H7 (cell line): ENCODE measurements at places on chromosomes 4 and X.

GRCh38 chr4:78565971-78566372, 14.4 kb downstream of the ANXA3 start:
- DNase-seq = no peak

GRCh38 chr4:148850257-148850995, 408.2 kb upstream of the NR3C2 start:
- no peak for DNase-seq

- no peak for DNase-seq
Measured at GRCh38 chrX:102976286-102976685, 39.2 kb downstream of the RAB40AL start.

DNA sequence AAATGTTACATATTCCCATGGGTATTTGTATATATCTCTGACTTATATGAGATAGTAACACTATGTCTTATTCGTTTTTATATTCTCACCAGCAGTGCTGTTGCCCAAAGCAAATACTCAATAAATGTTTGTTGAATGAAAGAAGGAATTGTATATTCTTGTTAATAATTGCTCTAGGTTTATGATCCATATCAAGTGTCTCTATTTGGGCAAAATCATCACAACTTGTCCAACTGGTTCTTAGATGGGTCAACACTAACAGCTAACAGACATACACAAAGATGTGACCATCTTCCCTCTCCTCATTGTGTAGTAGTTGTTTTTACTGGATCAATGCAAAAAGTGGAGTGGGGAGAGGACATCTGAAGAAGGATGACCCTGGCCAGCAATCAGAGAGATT, 6.6 kb upstream of the APLN start:
- DNase-seq = no peak

DNA sequence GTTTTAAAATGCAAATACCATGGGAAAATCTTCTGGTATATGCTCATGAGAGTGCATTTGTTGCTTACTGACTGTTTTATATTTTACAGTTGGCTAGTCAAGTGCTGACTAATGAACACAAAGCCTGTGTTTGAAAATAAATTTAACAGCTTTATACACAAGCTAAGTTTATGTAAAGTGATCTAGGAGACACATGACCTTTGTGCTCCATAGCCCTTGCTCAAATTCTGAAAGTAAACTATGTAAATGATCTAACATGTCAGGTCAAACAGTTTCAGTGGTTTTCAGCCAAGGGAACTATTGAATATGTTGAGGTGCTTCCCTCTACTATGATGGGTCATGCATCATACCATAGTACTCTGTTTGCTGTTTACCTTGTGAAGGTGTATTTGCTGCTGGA, 36.7 kb downstream of the DIAPH2 start:
- DNase-seq = no peak

DNA sequence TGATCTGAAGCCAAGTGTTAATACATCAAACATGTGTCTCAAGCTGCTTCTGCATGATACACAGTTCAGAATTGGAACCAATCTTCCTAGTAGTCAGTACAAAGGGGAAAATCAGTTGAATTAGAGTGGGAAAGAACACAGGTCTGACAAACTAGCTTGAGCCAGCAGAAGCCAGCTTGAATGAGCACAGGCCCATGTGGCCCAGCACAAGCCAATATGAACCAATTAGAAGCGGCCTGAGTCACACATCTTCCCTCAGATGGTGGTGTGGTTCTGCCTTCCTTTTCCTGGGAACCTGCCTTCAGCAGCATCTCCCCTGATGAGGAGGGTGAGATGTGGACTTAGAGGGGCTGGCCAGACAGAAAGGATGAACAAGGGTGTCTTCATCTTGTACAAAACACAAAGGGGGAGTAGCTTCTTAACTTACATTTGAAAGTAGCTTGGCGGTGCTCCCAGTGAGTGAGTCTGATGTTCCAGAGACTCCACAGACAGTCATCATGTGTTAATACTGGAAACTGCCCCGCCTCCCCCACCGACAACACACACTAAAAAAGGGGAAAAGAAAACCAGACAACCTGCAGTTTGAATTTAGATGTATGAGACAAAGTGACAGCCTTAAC, 72.0 kb downstream of the FRMPD4 start:
- DNase-seq = no peak

DNA sequence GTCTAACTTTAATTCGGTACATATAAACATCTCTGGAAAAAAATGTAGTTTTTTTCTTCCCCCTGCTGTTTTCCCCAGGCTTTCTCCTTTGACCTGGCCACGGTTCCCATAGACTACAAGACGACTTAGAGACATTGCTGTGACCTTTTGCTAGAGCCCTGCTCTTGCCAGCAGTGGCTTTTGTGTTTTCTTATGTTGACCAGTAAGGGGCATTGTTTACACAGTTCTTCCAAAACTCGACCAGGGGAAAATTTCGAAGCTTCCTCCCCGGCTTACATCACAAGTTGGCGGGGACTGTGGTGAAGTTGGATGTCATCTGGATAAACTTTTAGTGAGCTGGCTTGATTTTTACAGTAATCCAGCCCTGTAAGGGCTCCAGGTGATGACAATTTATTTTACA, 9.3 kb downstream of the CCDC160 start:
- DNase-seq = peak; percentile 43

DNA sequence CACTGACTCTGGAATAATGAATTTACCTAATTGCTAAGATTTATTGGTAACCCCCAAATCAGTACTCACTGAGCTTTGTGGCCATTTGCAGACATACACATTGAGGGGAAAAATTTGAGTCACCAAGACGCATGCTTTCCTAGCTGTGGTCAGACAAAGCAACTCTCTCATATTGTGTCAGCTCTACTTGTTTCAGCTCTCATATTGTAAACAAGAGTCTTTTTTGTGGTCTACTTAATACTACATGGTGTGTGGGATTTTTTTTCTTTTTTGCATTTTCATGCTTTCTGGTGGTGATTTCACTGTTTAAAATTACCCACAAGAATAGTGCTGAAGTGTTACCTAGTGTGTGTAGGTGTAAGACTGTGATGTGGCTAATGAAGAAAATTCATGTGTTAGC, 428.2 kb upstream of the GALNT7 start:
- DNase-seq = no peak

GRCh38 chr4:112147697-112148096, 2.4 kb downstream of the FAM241A start:
- DNase-seq = no peak

DNA sequence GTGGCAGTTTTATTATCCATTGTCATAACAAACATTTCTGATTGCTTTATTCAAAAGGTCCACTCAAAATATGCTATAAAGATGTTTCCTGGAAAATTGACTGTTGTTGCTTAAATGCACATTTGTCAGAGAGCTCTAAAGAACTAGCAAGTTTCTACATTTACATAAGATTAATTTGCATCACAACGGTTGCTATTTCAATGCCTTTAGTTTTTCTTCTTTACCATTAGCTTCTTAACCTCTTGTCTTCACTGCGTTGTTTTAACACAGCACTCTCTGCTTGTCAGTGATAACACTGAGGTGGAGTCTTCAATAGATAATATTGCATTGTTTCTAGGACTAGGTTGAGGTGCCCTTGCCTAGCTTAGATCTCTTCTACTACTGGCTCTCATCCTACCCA, 76.7 kb upstream of the GALNT7 start:
- no peak for DNase-seq

DNA sequence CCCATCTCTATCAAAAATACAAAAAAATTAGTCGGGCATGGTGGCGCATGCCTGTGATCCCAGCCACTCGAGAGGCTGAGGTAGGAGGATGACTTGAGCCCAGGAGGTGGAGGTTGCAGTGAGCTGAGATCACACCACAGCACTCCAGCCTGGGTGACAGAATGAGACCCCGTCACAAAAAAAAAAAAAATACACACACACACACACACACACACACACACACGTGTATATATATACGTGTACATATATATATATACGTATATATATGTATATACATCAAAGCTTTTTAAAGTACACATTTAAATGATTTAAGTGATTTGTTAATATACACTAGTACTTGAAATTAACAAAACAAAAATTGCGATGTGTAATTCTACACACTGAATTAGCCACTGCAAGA, 6.0 kb downstream of the FBXW7 start:
- no peak for DNase-seq

GRCh38 chrX:19569121-19569805, 54.0 kb upstream of the MAP3K15 start:
- DNase-seq = no peak

DNA sequence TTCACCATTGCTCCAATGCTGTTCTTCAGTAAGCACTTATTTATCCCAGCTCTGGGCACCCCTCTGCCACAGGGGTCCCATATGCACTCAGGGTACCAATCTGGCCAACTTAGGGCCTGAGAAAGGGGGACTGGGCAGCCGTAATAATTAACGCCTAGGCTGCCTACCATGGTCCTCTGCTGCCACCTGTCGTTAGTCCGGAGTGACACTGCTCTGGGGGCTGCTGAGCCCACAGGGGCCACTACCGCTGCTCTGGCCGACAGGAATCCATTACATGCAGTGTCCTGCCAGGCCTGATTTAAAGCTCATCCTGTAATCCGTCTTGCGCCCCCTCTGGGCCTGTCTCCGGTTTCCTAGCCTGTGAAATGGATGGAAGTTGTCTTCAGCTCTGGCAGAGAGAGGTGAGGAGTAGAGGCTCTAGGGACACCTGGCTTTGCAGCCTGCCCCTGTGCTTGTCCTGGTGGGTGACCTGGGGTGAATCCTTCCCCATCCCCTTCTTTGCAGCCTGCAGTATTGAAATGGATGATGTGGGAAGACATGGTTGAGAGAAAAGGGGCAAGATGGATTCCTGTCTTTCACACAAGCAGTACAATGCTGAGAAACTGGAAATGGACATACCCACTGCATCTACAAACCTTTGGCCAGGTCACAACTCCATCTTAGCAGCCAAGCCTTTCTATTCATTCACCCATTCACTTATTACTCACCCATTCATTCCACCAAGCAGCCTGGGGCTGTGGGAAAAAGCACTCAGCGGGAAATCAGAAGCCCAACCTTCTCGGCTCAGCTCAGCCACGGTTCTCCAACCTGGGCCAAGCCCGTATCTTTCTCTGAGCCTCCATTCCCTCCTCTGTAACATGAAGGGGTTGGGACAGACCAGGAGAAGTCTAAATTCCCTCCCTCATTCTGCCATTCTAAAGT, 116.3 kb upstream of the NALF2 start:
- peak; percentile 80 for DNase-seq

DNA sequence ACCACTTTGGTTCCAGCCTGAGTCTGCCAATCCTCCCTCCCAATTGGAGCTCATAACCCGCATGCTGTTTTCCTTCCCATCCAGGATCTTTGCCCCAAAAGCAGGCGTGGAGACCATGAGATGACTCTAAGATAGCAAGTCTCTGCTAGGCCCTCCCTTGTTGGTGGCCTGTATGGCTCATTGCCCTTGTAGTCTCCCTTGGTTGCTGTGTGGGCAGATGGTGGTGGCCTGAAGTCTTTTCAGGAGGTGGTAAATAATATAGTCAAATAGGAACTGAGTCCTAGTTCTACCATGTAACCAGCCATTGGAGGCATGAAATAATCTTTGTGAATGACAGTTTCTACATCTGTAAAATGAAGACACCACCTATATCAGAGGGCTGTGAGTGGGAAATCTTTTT, 1.2 kb downstream of the ATP6AP1 start:
- no peak for DNase-seq

DNA sequence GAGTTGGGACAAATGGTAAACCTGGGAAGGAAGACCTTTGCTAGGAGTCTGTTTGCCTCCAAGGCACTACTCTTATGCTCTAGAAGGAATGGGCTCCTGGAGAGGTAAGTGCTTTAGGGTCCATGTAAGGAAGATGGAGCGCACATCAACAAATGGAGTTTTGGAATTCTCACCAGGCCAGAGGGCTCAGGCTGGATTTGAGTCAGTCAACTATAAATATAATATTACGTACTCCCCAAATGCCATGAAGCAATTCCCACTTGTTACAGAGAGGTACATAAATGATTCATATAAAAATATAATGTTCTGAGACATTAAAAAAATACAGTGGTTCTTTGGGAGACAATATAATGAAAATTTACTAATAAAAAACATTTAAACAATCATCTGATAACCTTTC, 1.6 kb upstream of the SLC9B1 start:
- DNase-seq = no peak

GRCh38 chr4:89658701-89659024, 178.3 kb downstream of the SNCA start:
- no peak for DNase-seq

GRCh38 chr4:66609014-66609413, 936.3 kb downstream of the CENPC start:
- DNase-seq = no peak

- no peak for DNase-seq
Measured at GRCh38 chrX:17403972-17404371, 29.0 kb downstream of the NHS start.

DNA sequence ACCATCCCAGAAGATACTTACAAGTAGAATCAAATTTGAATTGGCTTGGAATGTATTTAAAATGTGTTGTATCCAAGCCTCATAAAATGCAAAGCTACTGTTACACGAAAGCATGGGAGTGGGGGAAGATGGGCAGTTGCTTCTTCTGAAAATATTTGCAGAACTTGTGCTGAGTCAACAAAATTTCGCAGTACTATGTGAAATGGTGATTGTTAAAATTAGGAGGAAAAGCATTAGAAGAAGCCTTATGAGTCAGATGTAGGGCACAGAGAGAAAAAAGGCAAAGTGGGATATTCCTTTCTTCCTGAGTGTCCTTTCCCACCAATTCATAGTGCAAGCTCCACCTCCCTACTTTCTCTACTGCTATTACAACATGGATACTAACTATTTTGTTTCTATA, 332.7 kb downstream of the PRDM5 start:
- no peak for DNase-seq

DNA sequence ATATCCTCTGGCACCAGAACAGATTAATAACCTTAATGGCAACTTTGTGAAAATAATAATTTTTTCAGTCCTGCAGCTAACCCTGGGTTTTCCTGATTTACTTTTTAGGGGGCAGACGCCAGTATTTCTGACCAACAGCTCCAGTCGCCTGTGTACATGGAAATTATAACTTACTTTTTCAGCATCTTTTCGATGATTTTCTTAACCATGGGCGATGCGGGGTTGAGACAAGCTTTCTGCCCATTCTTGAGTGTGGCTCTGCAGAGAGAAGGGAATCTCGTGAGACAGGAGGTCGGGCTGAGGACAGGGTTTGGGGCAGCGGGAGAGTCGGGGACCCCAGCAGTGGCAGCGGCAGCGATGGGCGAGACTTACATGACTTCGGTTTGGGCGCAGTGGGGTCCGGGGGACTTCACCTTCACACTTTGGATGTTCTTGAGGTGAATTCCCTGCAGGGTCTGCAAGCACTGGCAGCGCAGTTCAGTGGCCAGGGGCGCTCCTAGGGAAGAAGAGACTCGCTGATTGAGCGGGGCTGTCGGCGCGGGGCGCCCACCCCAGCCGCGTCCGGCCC, 484 bp downstream of the CXCL2 start:
- DNase-seq = peak; percentile 13

DNA sequence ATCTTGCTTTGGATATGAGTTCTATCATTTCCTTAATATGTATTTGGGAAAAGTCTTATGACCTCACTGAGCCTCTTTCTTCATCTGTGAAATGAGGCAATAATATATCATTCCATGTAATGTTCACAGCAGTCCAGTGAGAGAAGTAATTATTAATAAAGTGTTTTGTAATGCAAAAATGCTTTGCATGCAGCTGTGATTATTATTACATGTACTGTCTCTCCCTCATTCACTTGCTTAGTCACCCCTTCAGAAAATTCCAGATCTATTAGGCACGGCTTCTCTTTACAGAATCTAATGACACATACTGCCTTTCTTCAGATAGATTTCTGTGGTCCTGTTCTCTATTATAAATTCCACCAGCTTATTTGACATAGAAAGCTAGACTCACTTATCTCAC, 53.5 kb upstream of the FGF13 start:
- DNase-seq = no peak

- peak; percentile 45 for DNase-seq
Measured at GRCh38 chr4:3406431-3406830, 35.3 kb upstream of the HGFAC start.
